Activated naive CD4-positive, alpha-beta T cell treated with anti-CD3 and anti-CD28 coated beads, Interleukin-2, amount 10 ng/mL, durations not matched to agents 7 days and 5 days (primary cell): ENCODE measurements at places on chromosomes 3 and 15.

GRCh38 chr3:56124546-56124945 is 343.7 kb downstream of the ERC2 start:
- no peaks in the 10 kb centered on the region for H3K36me3 ChIP-seq
- H3K27ac ChIP-seq, result no peak overlapping the region
- H3K4me1 ChIP-seq, result no peaks in the 10 kb centered on the region
- H3K4me3 ChIP-seq, result no peak overlapping the region
- DNase-seq, result no peak
- no peaks in the 10 kb centered on the region for H3K27me3 ChIP-seq

GRCh38 chr15:81356252-81356651 is 17.8 kb downstream of the TMC3 start:
- peaks cover 18% of the 10 kb centered on the region for H3K27me3 ChIP-seq
- H3K4me3 ChIP-seq, result no peak overlapping the region
- no peaks in the 10 kb centered on the region for H3K36me3 ChIP-seq
- H3K27ac ChIP-seq, result no peak overlapping the region
- no peak for DNase-seq

DNA sequence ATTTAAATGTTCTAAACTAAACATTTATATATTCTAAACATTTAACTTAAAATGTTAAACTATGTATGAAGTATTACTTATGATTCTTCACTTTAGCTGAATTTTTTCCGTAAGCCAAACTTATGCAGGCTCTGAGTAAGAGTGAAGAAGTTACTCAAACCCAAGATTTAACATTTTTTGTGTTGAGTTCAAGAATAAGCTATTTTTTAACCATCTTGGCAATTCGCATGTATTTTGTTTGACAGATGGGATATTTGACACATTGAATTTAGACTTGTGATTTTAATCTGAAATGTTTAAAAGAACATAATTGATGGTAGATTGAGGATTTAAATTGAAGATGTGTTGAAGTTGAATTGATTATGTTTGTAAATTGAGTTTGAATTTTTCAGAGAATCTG is 14.6 kb upstream of the PPP2R3A start:
- no peaks in the 10 kb centered on the region for H3K36me3 ChIP-seq
- no peak for DNase-seq
- H3K27me3 ChIP-seq, result no peaks in the 10 kb centered on the region
- no peaks in the 10 kb centered on the region for H3K4me1 ChIP-seq
- H3K27ac ChIP-seq, result no peak overlapping the region
- no peak overlapping the region for H3K4me3 ChIP-seq

GRCh38 chr15:88690331-88690730 is 51.5 kb downstream of the ISG20 start:
- H3K27me3 ChIP-seq, result peaks cover 37% of the 10 kb centered on the region
- H3K4me3 ChIP-seq, result no peak overlapping the region
- no peaks in the 10 kb centered on the region for H3K36me3 ChIP-seq
- no peak for DNase-seq

GRCh38 chr15:80612118-80612823 is 82.8 kb upstream of the ABHD17C start:
- peaks cover 26% of the 10 kb centered on the region for H3K27me3 ChIP-seq
- no peaks in the 10 kb centered on the region for H3K4me1 ChIP-seq
- no peak for DNase-seq

DNA sequence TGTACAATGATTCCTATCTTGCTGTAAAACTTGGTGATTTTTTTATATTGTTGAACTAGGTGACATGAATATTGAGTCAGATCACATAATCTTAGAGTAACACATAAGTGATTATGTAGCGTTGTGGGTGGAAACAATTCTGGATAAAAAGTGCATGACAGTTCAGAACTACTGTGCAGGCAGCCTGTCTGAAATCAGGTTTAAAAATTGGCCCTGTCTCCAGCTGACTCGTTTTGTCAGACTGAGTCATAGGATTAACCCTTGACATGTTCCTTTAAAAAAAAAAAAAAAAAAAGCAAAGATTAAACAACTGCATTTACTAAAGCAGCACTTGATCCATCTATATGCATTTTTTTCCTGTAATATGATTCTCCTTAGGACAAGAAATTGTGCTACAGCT is 160.0 kb upstream of the CGNL1 start:
- H3K27ac ChIP-seq, result no peak overlapping the region
- H3K27me3 ChIP-seq, result no peaks in the 10 kb centered on the region
- H3K4me1 ChIP-seq, result peaks cover 5% of the 10 kb centered on the region
- H3K4me3 ChIP-seq, result no peak overlapping the region

DNA sequence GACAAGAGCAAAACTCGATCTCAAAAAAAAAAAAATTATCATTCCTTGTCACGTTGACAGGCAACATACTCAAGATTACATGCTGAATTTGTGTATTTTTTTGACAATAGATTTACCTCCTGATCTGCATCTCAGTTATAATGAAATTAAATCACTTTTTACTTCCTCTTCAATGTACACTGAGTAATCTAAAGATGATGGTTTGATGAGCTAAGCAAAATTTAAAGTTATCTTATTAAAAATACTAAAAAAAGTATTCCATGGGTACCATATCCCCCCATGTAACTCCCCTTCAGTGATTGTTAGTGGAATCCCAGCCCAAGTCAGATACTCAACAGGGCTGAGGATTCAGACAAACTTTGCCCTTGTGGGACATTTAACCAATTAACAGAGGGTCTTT is 463.2 kb downstream of the OCA2 start:
- no peak for DNase-seq
- no peaks in the 10 kb centered on the region for H3K36me3 ChIP-seq
- no peaks in the 10 kb centered on the region for H3K4me1 ChIP-seq
- H3K27ac ChIP-seq, result no peak overlapping the region
- H3K27me3 ChIP-seq, result no peaks in the 10 kb centered on the region

DNA sequence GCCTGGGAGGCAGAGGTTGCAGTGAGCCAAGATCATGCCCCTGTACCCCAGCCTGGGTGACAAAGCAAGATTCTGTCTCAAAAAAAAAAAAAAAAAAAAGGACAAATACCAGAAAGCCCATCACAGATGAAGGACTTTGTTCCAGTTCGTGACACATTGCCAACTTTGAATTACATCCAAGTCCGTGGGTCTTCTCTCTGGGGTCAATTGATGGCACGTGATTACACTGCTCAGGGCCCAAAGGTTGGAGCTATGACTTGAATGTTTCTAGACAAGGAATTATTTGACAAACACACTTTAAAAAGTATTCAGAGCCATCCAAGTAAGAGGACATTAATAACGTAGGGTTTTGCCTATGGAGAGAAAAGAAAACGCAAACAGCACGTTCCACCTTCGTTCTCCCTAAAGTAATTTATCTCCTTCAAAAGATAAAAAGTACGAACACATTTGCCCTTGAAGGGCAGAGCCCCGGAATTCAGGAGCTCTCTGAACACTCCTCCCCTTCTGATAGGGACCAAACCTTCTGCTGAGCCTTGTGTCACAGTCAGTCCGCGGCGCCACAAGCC is 31.3 kb upstream of the ST3GAL6 start:
- H3K4me3 ChIP-seq, result peak overlapping the region; percentile 65
- H3K4me1 ChIP-seq, result peaks cover 18% of the 10 kb centered on the region
- H3K27me3 ChIP-seq, result peaks cover 83% of the 10 kb centered on the region

GRCh38 chr3:122560680-122561079 is 3.4 kb downstream of the PARP9 start:
- peak overlapping the region; percentile 14 for H3K4me3 ChIP-seq
- H3K4me1 ChIP-seq, result peaks cover 54% of the 10 kb centered on the region
- H3K27me3 ChIP-seq, result no peaks in the 10 kb centered on the region
- peaks cover 68% of the 10 kb centered on the region for H3K36me3 ChIP-seq
- peak; percentile 77 for DNase-seq
- peak overlapping the region; percentile 82 for H3K27ac ChIP-seq

DNA sequence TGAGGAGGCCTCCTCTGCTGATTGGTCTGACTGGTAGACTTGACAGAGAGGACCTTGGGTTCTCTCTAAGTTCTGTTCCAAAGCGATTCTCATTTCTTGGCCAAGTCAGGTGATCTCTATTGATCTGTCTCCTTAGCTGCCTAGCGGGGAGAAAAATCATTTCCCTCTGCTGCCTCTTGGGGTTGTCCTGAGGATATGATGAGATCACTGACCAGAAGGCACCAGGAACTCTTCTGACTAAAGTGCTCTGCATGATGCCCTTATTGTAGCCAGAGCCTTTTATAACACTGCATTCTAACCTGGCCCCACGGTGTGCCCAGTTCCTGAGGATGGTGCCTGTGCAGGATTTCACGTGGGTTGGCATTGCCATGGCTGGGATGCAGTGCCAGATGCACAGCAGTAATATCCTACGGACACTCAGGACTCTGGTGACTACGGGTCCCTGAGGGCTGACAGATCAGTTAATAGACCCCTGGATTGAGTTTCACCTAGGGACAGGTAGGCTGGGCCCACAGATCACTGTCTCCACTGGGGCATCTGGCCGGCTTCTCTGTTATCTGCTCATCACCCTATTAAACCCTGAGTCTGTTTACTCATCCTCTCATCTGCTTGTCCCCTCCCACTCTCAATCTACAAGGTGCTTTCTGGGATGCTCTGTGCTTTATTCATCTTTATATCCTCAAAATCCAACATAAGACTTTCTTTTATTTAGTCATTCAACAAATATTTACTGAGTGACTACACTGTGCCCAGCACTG is 3.9 kb upstream of the HEG1 start:
- peaks cover 3% of the 10 kb centered on the region for H3K36me3 ChIP-seq
- H3K4me3 ChIP-seq, result no peak overlapping the region
- peaks cover 73% of the 10 kb centered on the region for H3K27me3 ChIP-seq

GRCh38 chr15:66287461-66288057 is 5.8 kb upstream of the DIS3L start:
- H3K4me1 ChIP-seq, result peaks cover 23% of the 10 kb centered on the region
- H3K27ac ChIP-seq, result no peak overlapping the region
- no peak for DNase-seq
- H3K27me3 ChIP-seq, result peaks cover 8% of the 10 kb centered on the region

- no peak overlapping the region for H3K27ac ChIP-seq
- no peaks in the 10 kb centered on the region for H3K27me3 ChIP-seq
- H3K4me1 ChIP-seq, result peaks cover 3% of the 10 kb centered on the region
Measured at GRCh38 chr15:77312523-77312922, 107.4 kb downstream of the PEAK1 start.

DNA sequence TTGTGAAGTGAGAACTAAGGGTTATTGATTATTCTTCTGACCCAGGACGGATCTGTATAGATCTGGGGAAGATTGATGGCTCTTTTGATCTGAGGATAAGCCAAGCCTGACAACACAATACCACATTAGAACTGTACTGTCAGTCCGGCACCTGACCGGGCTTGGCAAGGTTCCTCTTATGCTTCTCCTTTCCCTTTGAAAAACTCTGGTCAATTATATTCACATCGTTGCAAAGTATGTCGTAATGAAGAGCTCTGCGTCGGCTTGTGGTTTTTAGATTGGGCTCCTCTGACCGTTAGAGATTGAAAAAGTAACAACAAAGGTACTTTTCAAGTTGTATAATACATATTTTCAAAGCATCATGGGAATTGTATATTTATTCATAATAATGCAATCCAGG is 389.8 kb downstream of the NR2F2 start:
- no peak overlapping the region for H3K4me3 ChIP-seq
- H3K36me3 ChIP-seq, result no peaks in the 10 kb centered on the region
- H3K27me3 ChIP-seq, result no peaks in the 10 kb centered on the region
- no peaks in the 10 kb centered on the region for H3K4me1 ChIP-seq
- H3K27ac ChIP-seq, result no peak overlapping the region

- no peak overlapping the region for H3K4me3 ChIP-seq
- H3K4me1 ChIP-seq, result no peaks in the 10 kb centered on the region
- DNase-seq, result no peak
- H3K36me3 ChIP-seq, result peaks cover 4% of the 10 kb centered on the region
- no peak overlapping the region for H3K27ac ChIP-seq
- peaks cover 43% of the 10 kb centered on the region for H3K27me3 ChIP-seq
Measured at GRCh38 chr3:46759239-46760167, 41.8 kb upstream of the PRSS50 start.

GRCh38 chr15:71443538-71443937 is 328.3 kb downstream of the THSD4 start:
- peak; percentile 58 for DNase-seq
- no peak overlapping the region for H3K27ac ChIP-seq
- no peaks in the 10 kb centered on the region for H3K27me3 ChIP-seq
- H3K4me3 ChIP-seq, result no peak overlapping the region
- no peaks in the 10 kb centered on the region for H3K4me1 ChIP-seq

GRCh38 chr3:177611752-177612334 is 414.6 kb upstream of the TBL1XR1 start:
- H3K4me1 ChIP-seq, result peaks cover 5% of the 10 kb centered on the region
- no peak for DNase-seq
- H3K4me3 ChIP-seq, result no peak overlapping the region
- H3K36me3 ChIP-seq, result peaks cover 2% of the 10 kb centered on the region
- no peaks in the 10 kb centered on the region for H3K27me3 ChIP-seq

- no peak overlapping the region for H3K27ac ChIP-seq
- H3K27me3 ChIP-seq, result no peaks in the 10 kb centered on the region
- no peak overlapping the region for H3K4me3 ChIP-seq
- no peaks in the 10 kb centered on the region for H3K4me1 ChIP-seq
- no peak for DNase-seq
Measured at GRCh38 chr15:74913041-74913440, 6.4 kb upstream of the FAM219B start.

GRCh38 chr3:38598791-38599190 is 50.7 kb downstream of the SCN5A start:
- no peaks in the 10 kb centered on the region for H3K4me1 ChIP-seq
- no peak overlapping the region for H3K27ac ChIP-seq
- peaks cover 7% of the 10 kb centered on the region for H3K27me3 ChIP-seq
- DNase-seq, result no peak
- H3K4me3 ChIP-seq, result no peak overlapping the region
- H3K36me3 ChIP-seq, result no peaks in the 10 kb centered on the region

GRCh38 chr3:183502237-183503181 is 53.0 kb downstream of the KLHL6 start:
- no peak overlapping the region for H3K27ac ChIP-seq
- no peak for DNase-seq
- peaks cover 73% of the 10 kb centered on the region for H3K36me3 ChIP-seq
- peaks cover 4% of the 10 kb centered on the region for H3K4me1 ChIP-seq
- no peak overlapping the region for H3K4me3 ChIP-seq
- H3K27me3 ChIP-seq, result no peaks in the 10 kb centered on the region

- no peak overlapping the region for H3K27ac ChIP-seq
- no peaks in the 10 kb centered on the region for H3K4me1 ChIP-seq
- DNase-seq, result no peak
- H3K4me3 ChIP-seq, result no peak overlapping the region
- H3K27me3 ChIP-seq, result peaks cover 21% of the 10 kb centered on the region
- no peaks in the 10 kb centered on the region for H3K36me3 ChIP-seq
Measured at GRCh38 chr3:11996480-11996879, 7.7 kb upstream of the SYN2 start.

DNA sequence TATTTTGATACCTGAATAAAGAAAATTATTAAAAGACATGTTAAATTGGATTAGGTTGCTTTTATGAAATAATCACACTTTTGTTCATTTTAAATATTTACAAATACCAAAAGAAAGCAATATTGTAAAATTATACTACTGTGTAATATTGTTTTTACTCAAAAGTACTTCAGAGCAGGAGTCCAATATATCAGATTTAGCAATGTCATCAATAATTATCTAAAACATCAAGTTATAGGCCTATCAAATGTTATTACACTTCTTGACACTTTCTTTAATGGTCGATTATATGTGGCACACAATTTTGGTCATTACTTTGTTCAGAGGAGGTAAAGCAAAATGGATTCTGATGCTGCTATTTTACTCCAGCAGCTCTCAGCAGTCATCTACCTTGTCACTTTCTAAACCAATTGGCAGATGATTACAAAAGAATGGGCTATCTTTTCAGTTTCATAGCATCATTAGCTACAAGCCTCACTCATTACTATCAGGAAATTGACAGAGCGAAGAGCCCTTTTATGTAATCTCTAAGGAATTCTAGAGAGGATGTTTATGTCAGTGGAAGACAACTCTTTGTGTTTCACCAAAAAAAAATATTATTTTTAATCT is 318.6 kb downstream of the PLOD2 start:
- H3K4me3 ChIP-seq, result no peak overlapping the region
- no peak for DNase-seq
- H3K27ac ChIP-seq, result no peak overlapping the region
- H3K36me3 ChIP-seq, result no peaks in the 10 kb centered on the region
- H3K4me1 ChIP-seq, result no peaks in the 10 kb centered on the region
